Amniotic stem cell (primary cell): ENCODE measurements at places on chromosomes 1 and 21.

GRCh38 chr1:14255711-14256110 is 342.8 kb upstream of the KAZN start:
- no peak for DNase-seq

DNA sequence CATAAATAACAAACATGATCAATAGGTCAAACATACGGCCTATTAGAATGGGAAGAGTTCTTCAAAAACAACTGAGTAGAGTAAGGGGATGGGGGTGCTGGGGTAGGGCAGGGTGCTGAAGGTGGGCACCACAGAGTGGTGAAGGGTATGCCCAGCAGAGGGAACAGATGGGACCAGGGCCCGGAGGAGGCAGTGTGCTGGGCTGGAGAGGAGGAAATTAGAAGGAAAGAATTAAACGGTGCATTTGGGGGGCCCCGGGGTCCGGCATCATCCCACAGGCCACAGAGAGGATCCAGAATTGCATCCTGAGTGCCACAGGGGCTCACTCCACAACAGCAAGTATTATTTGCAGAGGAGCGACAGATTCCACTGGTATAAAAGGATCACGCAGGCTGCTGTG is 94.5 kb downstream of the GLIS1 start:
- DNase-seq = no peak

DNA sequence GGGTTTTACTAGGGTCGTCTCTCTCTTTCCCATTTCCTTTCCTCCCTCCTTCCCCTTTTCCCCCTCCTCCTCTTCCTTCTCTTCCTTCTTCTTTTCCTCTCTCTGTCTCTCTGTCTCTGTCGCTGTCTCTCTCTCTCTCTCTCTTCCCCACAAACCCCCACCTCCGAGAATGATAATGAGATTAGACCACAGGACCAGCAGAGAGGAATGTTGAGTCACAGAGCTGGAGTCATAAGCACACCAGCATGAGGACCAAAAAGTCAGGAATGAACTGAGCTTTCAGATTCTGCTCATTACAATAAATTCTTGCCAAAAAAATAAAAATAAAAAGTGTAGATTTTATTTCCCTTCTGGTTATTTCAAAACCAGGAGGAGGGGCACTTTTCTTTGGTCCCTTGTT is 377.4 kb downstream of the LTN1 start:
- DNase-seq = peak; percentile 23

GRCh38 chr1:244901400-244902015 is 37.2 kb upstream of the HNRNPU start:
- DNase-seq = no peak
